Common myeloid progenitor, CD34-positive (primary cell): ENCODE measurements at places on chromosomes 5 and 9.
A peak's percentile ranks its signal among the peaks of the same experiment; 100 is the strongest.

GRCh38 chr9:108639696-108640095 lies 216.1 kb downstream of the ACTL7B start:
- no peak for DNase-seq

DNA sequence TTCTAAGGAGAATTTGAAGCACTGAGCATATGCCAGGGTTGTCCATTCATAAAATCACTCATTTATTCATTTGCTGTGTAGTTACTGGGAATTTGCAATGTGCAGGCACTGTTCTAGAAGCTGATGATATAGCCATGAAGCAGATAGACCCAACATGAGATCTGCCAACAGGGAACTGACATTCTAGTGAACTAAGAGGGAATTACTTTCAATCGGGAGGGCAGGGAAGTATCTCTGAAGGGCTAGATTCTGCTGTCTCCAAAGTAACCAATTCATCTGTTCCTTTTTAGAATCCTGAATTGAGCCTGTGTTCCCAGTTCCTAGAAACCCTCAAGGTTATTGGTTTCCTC lies 11.4 kb upstream of the ARHGAP26 start:
- DNase-seq: no peak

- DNase-seq: no peak
These were observed at the start of gene HTR1A for GRCh38 chr5:63962279-63962678. TSS of gene HTR1A (minus strand) at chr5:63962445. CDS start at chr5:63961719, 726 bp downstream.

- DNase-seq: no peak
These were observed 170.2 kb upstream of the IRX2 start for GRCh38 chr5:2921651-2922050.

GRCh38 chr5:88393042-88393441 lies 124.4 kb upstream of the TMEM161B start:
- no peak for DNase-seq

DNA sequence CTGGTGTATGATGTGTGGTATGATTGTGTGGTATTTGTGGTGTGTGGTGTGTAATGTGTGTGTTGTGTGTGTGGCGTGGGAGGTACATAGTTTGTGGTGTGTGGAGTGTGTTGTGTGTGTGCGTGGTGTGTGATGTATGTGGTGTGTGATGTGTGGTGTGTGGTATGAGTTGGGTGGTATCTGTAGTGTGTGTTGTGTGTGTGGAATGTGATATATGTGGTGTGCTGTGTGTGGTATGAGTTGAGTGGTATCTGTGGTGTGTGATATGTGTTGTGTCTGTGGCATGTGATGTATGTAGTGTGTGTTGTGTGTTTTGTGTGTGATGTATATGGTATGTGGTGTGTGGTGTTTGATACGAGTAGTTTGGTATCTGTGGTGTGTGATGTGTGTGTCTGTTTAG lies 272.5 kb upstream of the IRX1 start:
- no peak for DNase-seq

GRCh38 chr9:37650873-37651768 lies at the start of gene FRMPD1:
TSS of gene FRMPD1 (plus strand) at chr9:37650954. CDS start at chr9:37692642, 41,688 bp downstream.
- peak; percentile 80 for DNase-seq
